ENCODE measurements at places on chromosomes 1 and 21.

GRCh38 chr21:37273440-37273839 is 6.3 kb upstream of the VPS26C start:
- no peak for DNase-seq

GRCh38 chr1:33370301-33370700 is 49.4 kb upstream of the A3GALT2 start:
- peak; percentile 84 for DNase-seq

DNA sequence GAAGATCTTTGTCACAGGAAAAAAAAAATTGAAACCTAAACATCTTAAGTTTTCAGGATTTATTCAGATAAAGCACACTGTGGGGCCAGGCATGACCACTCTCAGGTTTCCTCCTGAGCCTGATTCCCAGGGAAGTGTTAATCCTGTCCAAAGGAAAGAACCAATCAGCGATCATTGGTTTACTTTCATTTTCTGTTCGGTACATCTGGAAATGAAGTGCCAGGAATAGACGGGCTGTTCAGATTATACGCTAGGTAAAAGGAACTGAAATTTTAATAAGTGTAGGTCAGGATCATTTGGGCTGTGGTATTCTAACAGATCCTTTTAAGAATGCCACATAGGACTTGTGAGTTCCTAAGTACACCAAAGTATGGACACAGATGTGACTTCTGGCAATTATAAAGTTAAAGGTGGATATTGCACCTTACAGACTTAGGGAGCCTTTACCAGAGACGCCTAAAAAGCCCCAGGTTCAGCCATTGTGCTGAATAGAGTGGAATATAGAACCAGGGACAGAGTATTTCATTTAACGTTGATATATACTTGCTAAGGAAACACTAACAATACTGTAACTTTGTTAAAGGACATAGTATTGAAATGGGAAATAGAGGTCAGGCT is 9.3 kb upstream of the CACYBP start:
- DNase-seq = peak; percentile 85

DNA sequence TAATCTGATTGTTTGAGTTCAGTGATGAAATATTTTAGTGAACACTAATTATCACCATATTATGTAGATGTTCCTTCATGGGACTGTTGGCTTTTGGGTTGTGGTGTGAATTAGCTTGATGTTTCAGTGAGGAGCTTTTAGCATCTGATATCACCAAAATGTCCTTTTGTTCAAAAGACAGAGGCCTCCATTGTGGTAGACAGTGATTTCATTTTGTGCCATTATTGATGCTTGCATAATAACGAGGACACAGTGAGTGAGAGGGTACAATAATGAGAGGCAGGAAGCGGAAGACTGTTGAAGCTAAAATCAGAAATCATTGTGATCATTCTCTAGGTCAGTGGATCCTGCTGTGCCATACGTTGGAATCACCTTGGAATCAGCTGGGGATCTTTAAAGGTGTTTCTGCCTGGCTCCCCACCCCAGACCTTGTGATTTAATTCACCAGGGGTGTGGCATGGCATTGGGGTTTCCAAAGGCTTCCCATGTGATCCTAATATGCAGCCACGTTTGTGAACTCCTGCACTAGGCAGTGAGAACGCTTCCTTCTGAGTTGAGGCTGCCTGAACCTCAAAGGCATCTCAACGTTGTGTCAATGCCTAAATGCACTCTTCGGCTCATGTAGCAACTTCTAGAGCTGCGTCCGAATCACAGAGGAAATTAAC is 82.1 kb upstream of the KIF1B start:
- DNase-seq = no peak

- peak; percentile 72 for DNase-seq
These were observed 69.7 kb upstream of the USP24 start for GRCh38 chr1:55284856-55285255.

DNA sequence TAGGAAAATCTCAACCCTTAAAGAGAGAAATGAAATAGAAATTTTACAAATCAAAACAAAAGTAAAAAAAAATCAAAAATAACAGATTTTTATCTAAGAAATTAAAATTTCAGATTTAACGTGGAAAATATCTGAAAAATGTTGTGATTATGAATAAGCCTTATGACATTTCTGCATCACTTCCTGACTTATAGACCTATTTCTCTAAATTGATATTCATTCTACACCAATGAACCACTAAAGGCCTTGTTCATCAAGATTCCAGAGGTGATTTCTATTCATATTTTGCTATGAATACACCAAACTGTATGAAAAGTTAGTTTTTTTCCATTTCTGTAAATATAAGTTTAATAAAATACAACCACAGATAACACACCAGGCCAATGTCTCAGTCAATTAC is 261.5 kb downstream of the SMYD3 start:
- DNase-seq = peak; percentile 24

GRCh38 chr1:29331729-29332128 is 95.4 kb downstream of the PTPRU start:
- DNase-seq = no peak

DNA sequence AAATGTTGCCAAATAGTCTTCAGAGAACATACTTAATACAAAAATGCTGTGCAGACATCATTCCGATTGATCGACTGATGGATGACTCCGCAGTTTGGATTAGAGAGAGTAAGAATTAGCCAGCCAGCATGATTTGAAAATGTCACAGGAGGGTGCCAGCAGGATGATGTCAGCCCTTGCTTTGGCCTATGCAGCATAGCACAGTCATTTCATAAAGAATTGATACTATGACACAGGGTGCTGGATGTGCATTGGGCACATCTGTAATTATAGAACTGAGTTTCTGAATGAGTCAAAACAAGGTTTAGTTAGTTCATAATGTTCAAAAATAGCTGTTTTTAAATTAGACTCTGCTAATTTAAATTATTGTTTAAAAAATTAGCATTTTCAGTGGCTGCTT is 21.6 kb upstream of the TRAF5 start:
- peak; percentile 56 for DNase-seq

DNA sequence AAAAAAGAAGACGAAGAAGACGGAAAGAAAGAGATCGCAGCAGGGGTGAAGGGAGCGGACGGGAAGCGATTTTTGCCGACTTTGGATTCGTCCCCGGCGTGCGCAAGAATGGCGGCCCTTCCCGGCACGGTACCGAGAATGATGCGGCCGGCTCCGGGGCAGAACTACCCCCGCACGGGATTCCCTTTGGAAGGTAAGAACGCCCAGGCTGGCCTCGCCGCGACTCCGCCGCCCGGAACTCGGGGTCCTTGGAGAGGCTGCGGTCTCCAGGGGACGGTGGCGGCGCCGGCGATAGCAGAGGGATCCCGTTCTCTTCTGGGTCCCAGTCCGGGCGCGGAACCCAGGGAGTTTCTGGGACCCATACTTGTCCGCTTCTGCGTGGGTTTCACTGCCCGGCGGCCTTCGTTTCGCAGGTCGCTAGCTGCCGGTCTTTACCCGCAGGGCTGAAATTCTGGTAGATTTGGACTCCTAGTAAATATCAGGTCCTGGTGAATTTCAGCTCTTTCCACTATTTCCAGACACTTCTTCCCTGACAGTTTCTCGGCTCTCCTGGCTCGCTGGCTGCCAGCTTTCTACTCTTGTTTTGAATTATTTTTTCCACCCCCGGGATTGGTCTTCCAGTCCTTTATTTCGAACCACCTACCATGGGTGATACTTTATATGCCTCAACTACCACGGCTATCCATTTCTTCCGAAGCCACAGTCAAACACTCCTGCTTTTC is 1.0 kb downstream of the PAX7 start:
- DNase-seq = no peak

DNA sequence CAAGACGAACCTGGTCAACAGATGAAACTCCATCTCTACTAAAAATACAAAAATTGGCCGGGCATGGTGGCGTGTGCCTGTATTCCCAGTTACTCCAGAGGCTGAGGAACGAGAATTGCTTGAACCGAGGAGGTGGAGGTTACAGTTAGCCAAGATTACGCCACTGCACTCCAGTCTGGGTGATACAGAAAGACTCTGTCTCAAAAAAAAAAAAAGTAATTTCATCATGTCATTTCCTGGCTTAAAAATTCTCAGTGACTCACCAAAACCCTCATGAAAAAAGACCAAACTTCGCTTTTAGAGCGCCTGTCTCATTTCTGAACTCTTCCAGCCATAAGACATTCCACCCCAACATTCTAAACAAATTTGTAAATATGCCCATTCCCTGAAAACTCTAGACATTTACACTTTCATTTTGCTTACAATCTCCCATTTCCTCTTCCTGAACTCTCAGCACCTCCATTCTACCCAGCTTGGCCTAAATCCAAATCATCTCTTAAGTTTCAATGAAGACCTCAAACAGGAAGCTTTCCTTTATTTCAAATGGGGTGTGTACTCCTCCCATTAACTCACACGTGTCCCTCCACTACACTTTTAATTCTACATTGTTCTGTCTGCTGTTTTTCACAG is 50.5 kb upstream of the PRRC2C start:
- peak; percentile 87 for DNase-seq

DNA sequence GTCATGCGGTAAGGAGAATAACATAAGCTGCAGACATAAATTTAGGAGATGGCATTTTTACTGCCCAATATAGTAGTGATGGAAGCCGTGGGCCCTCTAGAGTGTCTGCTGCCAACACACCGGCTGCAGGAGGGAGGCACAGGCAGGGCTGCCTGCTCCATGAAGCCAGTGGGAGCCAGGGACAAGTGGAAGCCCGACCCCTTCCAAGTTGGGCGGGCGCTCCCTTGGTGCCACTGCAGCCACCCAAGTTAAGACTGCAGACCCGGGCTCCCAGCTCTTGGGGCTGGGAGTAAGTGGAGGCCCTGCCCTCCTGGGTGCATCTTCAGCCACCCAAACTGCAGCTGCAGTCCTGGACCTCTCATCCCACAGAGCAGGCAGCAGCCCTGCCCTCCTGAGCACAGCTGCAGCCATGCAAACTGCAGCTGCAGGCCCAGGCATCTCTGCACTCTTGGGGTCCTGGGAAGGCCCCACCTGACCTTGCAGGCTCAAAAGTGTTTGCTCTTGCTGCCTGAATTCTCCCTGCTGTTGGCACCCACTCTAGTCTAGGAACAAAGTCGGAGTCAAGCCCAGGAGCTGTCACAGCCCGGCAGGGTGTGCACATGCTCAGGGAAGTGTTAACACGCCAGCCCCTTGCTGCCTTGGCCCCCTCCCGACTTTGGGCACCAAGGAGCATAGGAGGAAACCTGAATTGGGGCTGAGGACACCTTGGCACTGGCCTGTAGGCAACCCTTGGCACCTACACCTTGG is 437.2 kb upstream of the PRMT6 start:
- no peak for DNase-seq

DNA sequence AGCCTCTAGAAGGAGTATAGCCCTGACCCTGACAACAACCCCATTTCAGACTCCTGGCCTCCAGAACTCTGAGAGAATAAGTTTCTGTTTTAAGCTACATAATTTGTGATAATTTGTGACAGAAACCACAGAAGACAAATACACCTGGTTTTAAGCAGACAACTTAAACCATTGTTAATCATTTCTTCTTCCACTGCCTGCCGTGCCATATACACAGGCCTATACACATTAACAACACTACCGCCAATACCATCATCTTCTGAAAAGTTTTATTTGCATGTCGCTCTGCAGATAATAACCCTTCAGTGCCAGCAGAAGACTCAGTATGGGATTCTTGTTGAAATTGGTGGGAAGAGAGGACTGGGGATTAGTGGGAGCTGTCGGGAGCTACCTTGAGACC is 39.9 kb upstream of the KRTAP19-8 start:
- no peak for DNase-seq

- DNase-seq = peak; percentile 29
These were observed 99.6 kb downstream of the DENND1B start for GRCh38 chr1:197675583-197676208.

DNA sequence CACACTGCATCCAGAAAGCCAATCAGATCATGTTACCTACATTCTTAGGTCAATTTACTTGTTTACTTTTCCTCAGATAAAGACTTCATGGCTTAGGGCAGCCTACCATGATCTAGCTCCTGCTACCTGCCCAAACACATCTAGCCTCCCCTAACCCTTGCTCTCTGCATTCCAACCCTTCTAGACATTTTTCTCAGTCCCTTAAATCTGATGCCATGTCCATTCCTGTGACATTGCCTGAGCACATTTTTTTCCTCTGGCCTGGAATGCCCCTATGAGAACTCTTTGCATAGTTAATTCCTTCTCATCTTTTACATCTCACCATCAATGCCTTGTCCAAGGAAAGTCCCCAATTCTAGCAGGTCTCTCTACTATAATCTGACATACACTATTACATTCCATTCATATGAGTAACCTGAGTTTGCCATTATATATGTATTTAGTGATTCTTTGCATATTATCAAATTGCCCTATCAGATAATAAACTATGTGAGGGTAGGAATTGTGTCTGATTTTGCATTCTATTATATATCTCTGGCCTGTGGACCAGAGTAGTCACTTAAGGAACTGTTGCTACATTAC is 166.9 kb downstream of the COL11A1 start:
- DNase-seq = peak; percentile 29

DNA sequence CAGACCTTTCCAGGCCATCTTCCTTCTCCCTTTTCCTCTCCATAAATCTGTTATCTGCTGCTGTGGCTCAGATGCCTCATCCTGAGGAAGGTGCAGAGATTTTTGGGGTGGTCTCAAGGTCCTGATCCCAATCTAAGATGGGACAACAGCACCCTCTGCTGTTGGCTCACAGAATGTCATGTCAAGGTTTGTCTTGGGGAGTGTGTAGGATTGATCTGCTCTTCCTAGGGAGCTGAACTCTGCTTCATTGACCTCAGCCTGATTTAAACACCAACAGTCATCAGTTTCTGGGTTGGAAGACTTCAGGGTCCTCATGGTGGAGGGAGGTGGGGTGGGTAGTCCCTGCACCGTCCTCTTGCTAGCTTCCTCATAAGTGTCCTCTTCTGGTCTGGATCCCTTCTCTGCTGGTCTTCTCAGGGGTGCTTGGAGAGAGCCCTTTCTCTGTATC is 62.8 kb upstream of the LAX1 start:
- DNase-seq = peak; percentile 61

DNA sequence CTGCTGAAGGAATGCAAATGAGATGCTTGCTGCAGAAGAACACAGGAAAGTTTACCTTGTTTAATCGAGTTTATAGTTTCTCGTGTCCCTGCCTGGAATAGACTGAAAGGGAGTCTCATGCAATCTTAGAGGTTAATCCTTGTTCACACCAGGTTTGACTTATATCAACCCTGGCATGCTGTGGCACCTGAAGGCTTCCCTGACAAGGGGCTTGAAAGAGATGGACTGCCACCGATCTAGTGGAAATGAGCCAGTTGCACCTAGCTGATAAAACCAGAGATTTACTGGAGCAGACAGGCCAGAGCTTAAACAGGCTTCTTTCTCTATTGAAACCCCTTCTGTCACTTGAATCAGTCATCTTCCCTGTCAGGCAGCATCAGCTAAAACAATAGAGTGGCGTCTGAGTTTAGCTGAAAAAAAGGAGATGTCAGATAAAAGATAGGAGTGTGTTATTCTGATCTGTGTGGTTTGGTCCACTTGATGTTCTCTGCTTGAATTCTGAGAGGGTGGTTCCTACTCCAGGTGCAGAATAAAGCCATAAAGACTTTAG is 349.7 kb downstream of the RWDD3 start:
- no peak for DNase-seq
